Right ventricle myocardium superior (tissue), 1 donor: ENCODE measurements at places on chromosomes 16 and 17. TPM values are rescaled to one million over a fixed set of nuclear protein-coding genes. Genes with fewer than 3 reads are reported as not detected.
A peak's percentile ranks its signal among the peaks of the same experiment; 100 is the strongest.

- DNase-seq: peak; percentile 76
These were observed 192.4 kb upstream of the GSE1 start for GRCh38 chr16:85420501-85421337.

GRCh38 chr17:6654841-6655731 is 3.5 kb downstream of the C17orf100 start:
- no peak for DNase-seq

GRCh38 chr16:21953541-21953902 is 361 bp downstream of the UQCRC2 start:
- DNase-seq: no peak

- DNase-seq: no peak
These were observed 29.0 kb downstream of the KATNB1 start for GRCh38 chr16:57764341-57765159.

DNA sequence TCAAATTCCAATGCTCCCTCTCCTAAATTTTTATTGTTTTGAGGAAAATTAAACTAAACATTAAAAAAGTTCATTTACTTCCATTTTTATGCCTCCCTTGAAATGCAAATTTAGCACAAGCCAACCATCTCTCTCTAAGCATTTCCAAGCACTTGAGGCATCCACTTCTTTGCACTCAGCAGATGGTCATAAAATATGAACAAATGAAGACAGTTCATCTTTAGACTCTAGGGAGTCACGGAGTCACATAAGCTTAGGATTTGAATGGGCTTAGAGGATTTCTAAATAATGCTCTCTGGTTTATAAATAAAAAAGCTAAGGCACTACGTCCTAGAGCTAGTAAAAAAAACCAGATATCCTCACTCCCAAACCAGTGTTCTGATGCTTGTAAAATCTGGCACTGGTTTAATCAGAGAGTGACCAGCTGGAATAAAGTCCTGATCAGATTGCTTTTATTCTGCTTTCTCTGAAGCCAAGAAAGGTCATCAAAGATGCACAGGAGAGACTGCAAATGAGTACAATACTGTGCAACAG is 204.2 kb downstream of the CA10 start:
- DNase-seq: no peak

DNA sequence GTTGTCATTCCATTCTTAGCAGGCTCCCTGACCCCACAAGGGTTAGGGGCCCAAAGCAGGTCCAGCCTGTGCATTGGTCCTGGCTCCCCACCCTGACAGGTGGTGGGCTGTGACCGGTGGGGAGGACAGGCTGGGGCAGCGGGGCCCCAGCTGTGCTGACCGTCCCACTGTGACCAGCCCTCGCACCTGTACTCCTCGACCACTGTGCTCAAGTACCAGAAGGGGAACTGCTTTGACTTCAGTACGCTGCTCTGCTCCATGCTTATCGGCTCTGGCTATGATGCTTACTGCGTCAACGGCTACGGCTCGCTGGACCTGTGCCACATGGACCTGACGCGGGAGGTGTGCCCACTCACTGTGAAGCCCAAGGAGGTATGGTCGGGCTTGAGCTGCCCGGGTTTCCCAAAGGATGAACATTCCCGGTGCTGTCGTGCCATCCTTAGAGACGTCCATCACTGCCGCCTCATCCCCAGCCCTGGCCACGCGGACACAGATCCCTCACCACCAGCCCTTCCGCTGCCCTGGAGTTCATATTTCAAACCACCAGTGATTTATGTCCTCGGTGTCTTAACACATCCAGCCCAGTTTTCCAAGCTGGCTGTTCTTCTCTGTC is 7.3 kb downstream of the DRC7 start:
- no peak for DNase-seq

DNA sequence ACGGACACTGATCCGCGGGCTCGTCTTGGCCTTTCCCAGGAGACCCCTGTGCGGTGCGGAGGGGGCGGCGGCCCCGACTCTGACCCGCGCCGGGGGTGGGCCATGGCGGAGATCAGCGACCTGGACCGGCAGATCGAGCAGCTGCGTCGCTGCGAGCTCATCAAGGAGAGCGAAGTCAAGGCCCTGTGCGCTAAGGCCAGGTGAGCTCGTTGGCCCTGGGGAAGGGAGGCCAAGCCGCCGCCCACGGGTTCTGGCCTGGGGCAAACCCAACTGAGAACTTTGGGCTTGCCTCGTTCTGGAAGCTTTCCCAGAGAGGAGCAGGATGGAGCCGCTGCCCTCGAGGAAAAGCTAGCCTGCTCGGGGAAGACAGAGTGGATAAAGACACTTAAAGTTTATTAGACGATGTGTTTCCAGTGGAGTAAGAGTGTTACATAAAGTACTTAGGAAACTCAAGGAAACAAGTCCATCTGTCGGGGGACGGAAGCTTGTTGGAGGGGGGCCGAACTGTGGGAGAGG is 540 bp downstream of the PPP4C start:
- DNase-seq: peak; percentile 43

DNA sequence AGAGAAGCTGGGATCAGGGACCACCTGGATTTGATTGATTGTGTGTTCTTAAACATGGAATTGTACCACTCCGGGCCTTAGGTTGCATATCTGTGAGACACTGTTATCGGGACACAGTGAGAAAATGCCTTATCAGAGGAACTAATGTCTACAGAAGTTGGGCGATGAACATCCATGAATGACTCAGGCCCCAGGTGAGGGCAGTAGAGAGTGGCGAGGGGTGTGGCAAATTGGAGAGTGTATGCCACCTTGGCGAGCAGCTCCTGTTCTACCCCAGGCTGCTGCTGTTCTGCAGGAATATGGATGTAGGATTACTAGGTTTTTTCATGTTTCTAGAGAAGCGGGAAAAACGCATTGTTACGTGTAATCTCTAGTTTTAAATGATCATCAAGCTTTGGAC is 38.8 kb downstream of the CLEC16A start:
- no peak for DNase-seq

- DNase-seq: no peak
These were observed 12.7 kb upstream of the CD300A start for GRCh38 chr17:74453665-74454196.

GRCh38 chr17:44502598-44503146 is 534 bp downstream of the GPATCH8 start:
- peak; percentile 61 for DNase-seq

DNA sequence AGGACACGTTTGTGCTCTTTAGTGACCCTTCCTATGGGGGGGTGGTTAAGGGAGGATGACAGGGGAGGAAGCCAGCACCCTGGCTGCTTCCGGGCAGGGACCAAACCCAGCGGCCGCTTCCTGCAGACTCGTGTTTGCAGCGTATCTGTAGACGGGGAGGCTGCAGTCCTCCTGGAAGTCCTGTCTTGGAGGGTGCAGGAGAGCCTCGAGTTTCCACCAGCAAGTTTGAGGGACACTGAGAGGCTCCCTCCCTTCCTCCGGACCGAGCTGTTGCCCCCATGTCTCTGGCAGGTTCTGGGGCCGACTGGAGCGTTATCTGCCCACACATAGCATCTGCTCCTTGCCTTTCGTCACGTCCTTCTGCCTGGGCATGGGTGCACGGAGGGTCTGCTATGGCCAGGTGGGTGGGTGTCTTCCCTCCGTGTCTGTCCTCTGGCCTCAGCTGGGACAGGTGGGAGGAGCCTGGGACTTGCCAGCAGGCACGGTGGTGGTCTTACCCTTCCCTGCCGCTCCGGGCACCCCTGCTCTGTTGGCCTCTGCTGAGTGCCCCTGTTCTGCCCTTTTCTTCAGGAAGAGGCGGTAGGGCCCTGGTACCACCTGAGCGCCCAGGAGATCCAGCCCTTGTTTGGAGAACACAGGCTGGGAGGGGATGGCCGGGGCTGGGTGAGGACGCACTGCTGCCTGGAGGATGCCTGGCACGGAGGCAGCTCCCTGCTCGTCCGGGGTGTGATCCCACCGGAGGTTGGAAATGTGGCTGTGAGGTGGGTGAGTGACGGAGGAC is 8.8 kb downstream of the ENGASE start:
- peak; percentile 27 for DNase-seq

DNA sequence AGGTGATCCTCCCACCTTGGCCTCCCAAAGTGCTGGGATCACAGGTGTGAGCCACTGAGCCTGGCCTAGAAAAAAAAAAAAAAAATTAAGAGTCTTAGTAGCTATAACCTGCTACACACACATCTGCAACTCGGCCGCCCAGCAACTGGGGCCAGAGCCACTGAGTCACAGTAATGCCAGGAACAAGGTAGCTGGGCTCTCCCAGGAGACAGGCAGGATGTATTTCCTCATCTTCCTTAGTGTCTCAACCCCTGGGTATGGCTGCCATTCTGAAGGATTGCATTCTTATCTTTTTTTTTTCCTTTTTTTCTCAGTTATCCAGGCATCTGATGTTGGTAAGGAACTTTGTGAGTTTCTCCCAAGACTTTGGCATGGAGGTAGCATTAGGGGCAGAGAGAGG is 7.1 kb upstream of the PSMD3 start:
- DNase-seq: no peak

TAC4 gene
- total RNA-seq: not detected

CMTM2 gene
- 0.46 TPM for total RNA-seq

CCL2 gene
- total RNA-seq: 20.7 TPM

ADAMTS18 gene
- total RNA-seq: not detected

KRTAP4-6 gene
- total RNA-seq: not detected

HOXB2 gene
- total RNA-seq: 2.7 TPM

CDH8 gene
- 0.19 TPM for total RNA-seq

HOXB1 gene
- not detected for total RNA-seq

KRTAP9-8 gene
- not detected for total RNA-seq
